Endodermal cell (in vitro differentiated cells): ENCODE measurements at places on chromosomes 1 and 21. TPM values are rescaled to one million over a fixed set of nuclear protein-coding genes. Genes with fewer than 3 reads are reported as not detected.

GRCh38 chr1:212964102-212964501 lies 13.8 kb downstream of the VASH2 start:
- no peak for DNase-seq

DNA sequence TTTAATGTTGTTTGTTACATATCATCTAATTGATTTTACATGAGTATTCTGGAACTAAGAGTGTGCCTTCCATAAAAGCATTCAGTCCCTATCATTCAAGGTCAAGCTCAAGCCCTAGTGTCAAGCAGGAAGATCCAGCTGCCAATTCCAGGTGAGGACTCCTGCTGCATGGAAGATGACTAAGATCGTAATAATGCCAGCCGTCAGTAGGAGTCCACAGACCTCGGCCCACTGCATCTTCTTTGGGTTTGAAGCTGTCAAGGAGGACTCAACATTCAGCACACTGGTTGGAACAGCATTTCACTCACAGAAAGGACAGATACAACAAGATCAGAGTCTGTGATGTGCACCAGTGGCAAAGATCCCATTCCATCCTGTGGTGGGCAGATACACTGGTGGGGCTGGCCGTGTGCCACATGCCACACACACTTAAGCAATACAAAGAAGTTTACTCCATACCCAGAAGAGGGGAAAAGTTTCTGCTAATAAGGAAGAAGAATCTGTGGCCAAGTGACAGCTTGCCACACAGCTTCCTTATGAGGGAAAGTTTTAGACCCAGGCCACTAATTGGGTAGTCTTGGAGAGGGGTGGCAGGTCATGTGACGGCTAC lies 160.4 kb downstream of the PIK3R3 start:
- no peak for DNase-seq

GRCh38 chr1:113811156-113811887 lies 954 bp downstream of the RSBN1 start:
- DNase-seq = peak; percentile 86

DNA sequence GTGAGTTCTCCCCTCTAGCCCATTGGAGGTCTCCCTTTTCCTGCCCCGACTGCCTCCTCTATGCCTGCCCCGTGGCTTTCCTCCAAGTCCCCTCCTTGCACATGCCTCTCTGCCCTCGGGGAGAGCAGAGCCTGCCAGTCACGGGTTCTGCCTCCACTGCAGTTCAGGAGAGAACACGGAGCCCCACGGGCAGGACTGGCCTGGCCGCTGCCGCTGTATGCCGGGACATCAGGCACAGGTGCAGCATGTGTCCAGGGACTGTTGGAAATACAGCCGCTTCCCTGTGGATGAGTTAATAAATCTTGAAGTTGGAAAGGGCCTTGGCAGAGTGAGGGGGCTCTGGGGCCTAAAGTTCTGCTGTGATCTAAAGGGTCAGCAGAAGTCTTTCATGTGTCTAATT lies 676.6 kb downstream of the MATN1 start:
- DNase-seq = peak; percentile 28

GRCh38 chr1:7208647-7209180 lies 423.5 kb downstream of the CAMTA1 start:
- DNase-seq = no peak

DNA sequence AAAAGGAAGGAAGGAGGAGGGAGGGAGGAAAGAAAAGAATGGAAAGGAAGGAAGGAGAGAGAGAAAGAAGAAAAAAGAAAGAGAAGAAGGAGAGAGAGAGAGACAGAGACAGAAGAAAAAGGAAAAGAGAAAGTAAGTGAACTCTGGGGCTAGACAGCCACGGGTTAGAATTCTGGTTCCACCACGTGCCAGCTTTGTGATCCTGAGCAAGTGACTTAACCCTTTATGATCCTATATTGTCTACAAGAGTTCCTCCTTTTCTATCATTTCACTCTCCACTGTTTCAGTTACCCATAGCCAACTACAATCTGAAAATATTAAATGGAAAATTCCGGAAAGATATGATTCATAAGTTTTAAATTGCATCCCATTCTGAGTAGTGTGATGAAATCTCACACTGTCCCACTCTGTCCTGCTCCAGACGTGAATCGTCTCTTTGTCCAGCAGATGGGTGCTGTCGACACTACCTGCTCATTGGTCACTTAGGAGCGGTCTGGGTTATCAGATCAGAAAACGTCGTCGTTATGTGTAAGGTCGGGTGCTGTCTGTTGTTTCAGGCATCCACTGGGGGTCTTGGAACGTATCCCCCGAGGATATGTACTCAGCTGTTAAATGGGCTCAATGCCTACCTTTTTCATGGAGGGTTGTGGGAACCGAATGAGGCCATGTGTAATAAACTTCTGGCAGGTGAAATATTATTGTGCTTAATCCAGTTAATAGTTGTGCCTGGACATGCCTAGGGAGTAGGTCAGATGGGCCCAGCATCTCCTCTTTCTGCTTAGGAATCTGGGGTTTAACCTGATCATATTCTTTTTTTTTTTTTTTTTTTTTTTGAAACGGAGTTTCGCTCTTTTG lies 19.1 kb downstream of the TMEM51 start:
- no peak for DNase-seq

OR2T11 gene
- not detected in 3 replicates for total RNA-seq

DNA sequence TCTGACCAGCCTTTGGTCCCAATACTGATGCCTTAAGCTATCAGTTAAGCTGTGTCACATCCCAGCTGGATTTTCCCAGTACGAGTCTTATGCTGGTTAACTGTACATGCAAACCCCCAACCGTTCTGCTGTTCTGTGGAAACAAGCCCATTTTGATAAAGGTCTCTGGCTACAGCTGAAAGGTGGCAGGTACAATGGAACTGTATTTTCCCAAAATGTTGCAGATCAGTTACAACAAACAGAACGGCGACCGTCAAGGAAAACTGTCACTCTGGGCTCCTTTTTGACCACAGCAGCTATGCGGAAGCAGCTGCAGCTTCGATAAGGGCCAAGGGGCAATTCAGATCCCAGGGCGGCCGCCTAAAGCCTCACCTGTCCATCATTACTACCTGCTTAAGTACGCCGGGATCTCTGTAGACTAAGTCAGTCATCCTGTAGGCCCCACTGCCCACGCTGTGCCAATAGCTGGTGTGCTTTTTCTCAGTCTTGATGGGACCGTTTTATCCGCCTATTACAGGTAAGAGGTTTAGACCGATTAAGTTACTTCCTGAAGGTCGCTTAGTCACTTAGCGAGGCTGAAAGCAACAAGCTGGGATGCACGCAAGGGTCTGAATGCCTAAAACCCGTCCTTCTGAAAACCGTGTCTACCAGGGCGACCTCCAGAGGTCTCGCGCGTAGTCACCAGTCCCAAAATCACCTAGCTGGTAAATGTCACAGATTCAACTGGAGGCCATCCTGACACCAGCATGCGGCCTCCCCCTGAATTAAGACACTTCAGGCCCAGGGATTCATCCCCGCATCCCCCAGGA lies 11.1 kb upstream of the RAB42 start:
- DNase-seq = peak; percentile 72

DNA sequence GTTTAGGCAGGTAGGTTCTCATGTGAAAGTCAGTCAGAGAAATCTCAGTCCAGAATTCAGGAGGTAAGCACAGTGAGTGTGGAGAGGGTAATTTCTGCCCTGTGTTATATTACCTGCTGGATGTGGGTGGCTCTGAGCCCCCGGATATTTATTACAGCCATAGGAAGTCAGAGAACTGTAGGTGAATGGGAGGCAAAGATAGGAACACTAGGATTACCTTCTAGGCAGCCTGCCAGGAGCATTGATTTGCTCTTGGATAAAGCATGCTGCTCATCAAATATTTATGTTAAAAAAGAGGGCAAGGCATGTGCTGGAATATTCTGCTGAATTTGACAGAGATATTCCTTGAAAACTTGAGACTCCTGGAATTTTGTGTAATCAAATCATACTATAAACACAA lies 8.5 kb downstream of the GNG12 start:
- no peak for DNase-seq
